NCI-H460 (cell line): ENCODE measurements at places on chromosomes 5 and 9.

GRCh38 chr9:96667363-96667728 is 12.2 kb upstream of the PRXL2C start:
- no peak for DNase-seq

GRCh38 chr9:99142275-99142674 is 37.4 kb downstream of the TGFBR1 start:
- DNase-seq, result no peak

DNA sequence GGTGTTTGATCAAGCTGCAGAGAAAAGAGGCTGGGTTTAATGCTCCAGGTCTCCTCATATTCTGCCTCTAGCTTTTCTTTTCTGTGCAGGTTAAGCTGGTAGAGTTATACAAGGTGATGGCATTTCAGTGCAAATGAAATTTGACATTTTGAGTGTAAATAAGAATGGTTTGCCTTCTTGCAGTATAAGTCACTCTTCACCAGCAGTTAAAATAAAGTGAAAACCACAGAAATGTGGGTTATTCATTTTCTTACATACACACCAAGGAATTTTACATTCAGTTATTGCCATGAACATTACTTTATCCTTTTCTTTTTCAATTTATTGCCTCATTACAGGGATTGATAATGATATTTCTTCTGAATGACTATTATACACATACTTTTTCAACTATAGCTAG is 337.5 kb upstream of the PCSK5 start:
- no peak for DNase-seq

- no peak for DNase-seq
Measured at GRCh38 chr5:105616599-105616998, 2054.0 kb upstream of the NUDT12 start.

DNA sequence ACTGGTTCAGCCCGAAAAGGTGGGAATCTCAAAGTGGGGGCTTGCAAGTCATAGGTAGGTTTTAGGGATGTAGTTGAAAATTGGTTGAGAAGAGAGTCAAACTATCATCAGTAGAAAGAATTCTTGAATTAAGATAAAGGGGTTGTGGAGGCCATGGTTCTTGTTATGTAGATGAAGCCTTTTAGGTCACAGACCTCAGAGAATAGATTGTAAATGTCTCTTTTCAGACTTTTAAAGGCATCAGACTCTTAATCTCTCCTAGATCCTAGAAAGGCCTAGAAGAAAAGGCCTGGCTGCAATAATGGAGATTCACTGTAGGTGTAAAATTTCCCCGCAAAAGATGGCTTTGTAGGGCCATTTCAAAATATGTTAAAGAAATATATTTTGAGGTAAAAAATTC is 96.4 kb downstream of the PSAT1 start:
- DNase-seq, result no peak

- no peak for DNase-seq
Measured at GRCh38 chr9:124795881-124796431, 19.0 kb downstream of the OLFML2A start.

- DNase-seq, result no peak
Measured at GRCh38 chr9:32398207-32398606, 13.8 kb downstream of the ACO1 start.

GRCh38 chr5:147404706-147405105 is 105.2 kb downstream of the DPYSL3 start:
- no peak for DNase-seq
